Cerebellar nuclear complex (tissue), 1 donor: ENCODE measurements at places on chromosomes 1 and 21.

- DNase-seq: no peak
Observed at GRCh38 chr1:159838715-159839114, 12.0 kb downstream of the SLAMF8 start.

- DNase-seq: no peak
Observed at GRCh38 chr1:215863796-215864195, 296.7 kb downstream of the KCTD3 start.

- DNase-seq: no peak
Observed at GRCh38 chr1:12460911-12461621, 156.9 kb downstream of the DHRS3 start.

DNA sequence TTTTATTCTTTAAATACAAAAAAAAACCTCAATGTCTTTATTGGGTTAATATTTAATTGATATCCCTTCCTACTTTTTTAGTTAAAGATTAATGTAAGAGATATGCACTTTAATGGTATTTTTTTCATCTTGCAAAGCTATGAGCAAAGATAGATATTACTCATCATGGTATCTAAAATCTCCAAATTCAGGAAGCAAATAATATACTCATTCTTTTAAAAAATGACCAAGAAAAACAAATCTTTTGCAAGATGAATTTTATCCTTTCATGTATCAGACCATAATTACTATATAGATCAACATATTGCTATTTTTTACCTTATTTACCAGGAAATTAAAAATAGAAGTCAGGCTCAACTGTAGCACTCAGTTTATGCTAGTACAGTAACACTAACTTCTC, 330.4 kb downstream of the KCNT2 start:
- no peak for DNase-seq

DNA sequence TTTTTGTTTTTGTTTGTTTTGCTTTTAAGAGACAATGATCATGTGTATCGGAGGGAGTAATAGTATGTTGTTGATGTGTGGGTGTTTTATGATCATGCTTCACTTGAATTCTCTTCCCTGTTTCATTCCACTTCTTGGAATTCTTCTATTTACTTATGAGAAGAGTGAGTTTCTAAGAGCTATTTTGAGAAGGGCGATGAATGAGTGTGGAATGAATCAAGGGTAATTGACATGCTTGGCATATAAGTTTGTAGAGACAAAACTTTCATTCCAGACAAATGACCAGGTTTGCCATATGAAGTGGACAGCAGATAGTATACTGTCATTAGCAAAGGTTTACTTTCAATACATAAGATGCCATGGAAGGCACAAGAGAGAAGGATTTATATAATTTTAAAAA, 42.3 kb upstream of the PDC start:
- DNase-seq: no peak
